T-helper 17 cell (primary cell): ENCODE measurements at places on chromosomes 6 and 20.
A peak's percentile ranks its signal among the peaks of the same experiment; 100 is the strongest.

- DNase-seq: peak; percentile 54
Measured at GRCh38 chr6:112163295-112164257, 76.2 kb downstream of the FAM229B start.

GRCh38 chr6:42391441-42391840 is 60.3 kb downstream of the TRERF1 start:
- no peak for DNase-seq

GRCh38 chr6:36130667-36131510 is 576 bp downstream of the MAPK13 start:
- no peak for DNase-seq

GRCh38 chr6:96521306-96521643 is 331 bp upstream of the UFL1 start:
- DNase-seq: no peak

- no peak for DNase-seq
Measured at GRCh38 chr6:170149681-170150589, 140.9 kb downstream of the DLL1 start.

DNA sequence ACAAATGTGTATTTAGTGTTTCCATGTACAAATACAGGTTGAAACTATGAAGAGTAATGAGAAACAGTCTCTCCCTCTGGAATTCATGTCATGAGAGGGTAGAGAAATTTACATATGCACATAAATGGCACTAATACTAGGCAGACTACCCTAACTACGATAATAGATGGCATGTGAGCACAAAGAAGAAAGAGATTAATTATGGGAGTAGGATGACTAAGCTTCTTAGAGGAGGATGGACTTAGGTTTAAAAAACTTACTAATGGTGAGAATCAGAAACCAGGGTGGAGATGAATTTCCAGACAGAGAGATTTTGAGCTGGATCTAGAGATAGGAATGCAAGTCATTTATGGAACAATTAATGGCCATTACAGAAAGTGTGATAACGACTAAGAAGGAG is 225.3 kb upstream of the HTR1E start:
- DNase-seq: no peak

DNA sequence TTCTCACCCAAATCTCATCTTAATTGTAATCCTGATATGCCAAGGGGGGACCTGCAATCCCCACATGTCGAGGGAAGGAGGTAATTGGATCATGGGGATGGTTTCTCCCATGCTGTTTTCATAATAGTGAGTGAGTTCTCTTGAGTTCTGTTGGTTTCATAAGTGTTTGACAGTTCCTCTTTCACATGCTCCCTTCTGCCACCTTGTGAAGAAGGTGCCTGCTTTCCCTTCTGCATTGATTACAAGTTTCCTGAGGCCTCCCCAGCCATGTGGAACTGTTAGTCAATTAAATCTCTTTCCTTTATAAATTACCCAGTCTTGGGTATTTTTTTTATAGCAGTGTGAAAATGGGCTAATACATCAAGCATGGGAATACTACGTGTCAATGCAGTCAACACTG is 925.0 kb upstream of the MAN1A1 start:
- DNase-seq: no peak

GRCh38 chr6:3899061-3899460 is 49.9 kb downstream of the FAM50B start:
- DNase-seq: no peak

DNA sequence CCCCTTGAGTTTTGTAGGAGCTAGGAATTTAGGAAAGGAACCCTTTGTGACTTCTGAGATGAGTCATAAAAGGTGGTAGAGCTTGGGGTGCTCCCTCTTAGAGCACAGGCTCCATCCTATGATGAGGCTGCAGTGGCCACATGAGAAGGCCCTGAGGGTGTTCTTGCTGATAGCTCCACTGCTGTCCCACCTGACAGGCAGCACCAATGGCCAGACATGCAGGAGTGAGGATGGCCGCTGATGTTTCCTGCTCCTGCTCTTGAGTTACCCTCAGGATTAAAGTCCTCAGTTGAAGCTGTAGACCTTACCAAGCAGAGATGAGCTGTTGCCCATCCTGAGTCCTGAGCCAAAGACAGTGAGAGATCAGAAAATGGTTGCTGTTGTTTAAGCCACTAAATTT is 512.1 kb downstream of the CDH26 start:
- DNase-seq: no peak

GRCh38 chr6:119658917-119659316 is 309.4 kb upstream of the MAN1A1 start:
- no peak for DNase-seq

DNA sequence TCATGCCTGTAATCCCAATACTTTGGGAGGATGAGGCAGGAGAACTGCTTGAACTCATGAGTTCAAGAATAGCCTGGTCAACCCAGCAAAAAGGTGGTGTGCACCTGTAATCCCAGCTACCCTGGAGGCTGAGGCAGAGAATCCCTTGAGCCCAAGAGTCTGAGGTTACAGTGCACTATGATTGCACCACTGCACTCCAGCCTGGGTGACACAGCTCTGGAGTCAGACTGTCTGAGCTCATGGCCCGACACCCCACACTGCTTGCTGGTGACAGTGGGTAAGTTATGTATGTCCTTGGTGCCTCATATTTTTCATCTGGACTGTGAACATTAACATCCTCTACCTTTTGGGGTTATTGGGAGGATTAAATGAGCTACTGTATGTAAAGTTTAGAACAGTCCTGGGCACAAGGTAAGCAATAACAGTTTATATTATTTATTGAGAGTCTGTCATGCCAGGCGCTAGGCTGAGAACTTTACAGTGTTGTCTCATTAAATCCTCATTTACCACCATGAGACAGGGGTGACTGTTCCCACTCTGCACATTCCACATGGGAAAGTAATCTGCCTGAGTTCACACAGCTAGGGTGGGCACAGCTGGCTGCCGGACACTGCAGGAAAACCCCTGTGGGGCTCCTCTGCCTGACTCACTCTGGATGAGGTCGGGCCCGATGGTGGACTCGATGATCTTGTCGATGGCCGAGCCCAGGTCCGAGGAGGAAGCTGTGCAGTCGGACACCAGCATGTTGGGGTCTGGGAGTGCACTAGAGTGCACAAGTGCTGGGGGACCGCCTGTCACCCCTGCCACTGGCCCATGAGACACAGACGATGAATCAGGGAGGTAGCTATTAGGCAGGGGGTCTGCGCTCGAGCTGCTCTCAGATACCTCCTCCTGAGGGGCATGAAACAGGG is 2.9 kb downstream of the ZNF335 start:
- DNase-seq: no peak

DNA sequence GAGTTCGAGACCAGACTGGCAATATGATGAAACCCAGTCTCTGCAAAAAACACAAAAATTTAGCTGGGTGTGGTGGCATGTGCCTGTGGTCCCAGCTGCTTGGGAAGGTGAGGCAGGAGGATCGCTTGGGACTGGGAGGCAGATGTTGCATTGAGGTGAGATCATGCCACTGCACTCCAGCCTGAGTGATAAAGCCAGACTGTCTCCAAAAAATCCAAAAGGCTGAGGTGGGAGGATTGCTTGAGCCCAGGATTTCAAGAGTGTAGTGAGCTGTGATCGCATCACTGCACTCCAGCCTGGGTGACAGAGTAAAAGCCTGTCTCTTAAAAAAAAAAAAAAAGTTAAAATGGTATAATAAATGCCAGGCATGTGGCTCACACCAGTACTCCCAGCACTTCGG is 1.3 kb upstream of the PTCRA start:
- no peak for DNase-seq

- DNase-seq: no peak
Measured at GRCh38 chr6:90496258-90497016, 90.4 kb downstream of the MAP3K7 start.

- DNase-seq: no peak
Measured at GRCh38 chr20:54167909-54168872, 5.6 kb downstream of the CYP24A1 start.

DNA sequence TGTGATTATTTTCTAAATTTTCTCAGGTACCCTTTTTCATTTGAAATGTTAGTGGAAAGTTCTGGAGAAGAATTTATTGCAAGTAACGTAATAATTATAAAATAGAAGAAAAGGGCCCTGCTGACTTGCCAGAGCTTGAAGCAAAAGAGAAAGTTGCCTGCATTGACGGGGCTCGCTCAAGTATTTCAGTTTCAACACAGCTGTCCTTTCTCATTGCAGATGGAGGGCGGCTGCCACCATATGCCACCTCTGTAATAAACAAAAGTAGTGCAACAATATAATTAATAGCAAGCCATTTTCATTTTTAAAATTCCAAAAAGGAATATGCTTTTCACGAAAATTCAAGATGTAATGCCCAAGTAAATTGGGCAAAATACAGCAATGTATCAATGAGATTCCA is 246.2 kb downstream of the PACRG start:
- DNase-seq: no peak

GRCh38 chr20:22746957-22747356 is 162.6 kb upstream of the FOXA2 start:
- DNase-seq: no peak

GRCh38 chr6:42280966-42281533 is 63.4 kb upstream of the MRPS10 start:
- DNase-seq: no peak

DNA sequence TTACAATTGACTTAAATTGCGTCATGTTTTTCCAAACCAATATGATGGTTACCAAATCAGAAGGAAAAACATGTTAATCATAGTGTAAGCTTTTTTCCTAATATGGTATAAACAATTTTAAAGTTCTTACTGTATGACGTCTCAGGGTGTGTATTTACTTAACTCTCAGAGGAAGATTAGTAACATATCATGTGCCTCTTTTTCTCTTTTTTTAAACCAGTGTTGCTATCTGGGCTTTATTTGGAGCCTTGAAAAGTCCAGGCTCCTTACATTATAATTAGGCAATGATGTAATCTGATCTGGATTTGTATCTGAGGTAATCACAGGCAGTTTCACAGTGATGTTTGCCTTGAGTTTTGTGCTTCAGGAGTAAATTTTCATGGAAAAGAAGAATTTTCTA is 20.4 kb upstream of the RAB23 start:
- no peak for DNase-seq

DNA sequence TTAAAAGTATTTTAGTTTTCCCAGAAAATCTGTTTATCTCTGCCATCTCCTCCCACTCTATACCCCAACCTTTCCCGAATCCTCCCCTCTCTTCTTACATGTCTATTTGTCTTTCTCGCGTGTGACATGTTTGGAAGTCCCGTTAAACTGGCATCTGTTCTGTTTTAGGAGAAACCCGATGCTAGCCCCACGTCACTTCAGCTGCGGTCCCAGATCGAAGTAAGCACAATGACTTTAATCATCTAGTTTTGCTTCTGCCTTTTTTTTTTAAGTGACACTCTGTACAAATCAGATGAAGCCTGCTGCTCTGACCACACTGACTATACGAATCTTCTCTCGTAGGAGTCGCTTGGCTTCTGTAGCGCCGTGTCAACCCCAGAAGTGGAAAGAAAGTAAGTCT is 97.4 kb downstream of the SASH1 start:
- no peak for DNase-seq

- no peak for DNase-seq
Measured at GRCh38 chr6:16199804-16200203, 38.6 kb upstream of the GMPR start.

DNA sequence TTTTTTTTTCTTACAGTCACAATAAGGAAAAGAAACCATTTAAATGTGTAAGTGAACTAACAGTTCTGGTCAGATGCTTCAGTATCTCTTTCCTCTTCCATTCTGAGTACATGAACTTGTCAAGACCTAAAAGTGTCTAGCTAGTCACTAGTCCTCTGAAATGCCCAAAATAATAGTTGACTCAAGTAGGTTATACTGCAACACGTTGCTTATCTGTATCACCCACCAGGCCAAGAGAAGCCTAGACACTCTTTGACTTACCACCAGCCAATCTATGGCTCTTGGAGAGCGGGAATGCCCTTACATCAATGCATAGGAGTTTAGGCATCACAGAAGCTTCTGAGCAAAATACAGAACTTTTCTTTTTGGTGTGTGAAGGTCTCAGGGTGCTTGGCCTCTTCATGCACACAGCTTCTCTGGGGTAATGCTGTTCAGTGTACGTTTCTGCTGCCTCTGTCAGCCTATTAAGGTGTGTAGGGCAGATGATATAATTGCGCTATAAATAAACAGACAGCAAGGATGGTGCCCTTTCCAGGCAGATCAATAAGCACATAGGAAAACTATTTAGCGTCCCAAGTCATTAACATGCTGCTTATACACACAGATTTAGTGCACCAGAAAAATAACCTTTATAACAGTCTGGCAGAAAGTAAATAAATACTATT is 7.8 kb upstream of the GFOD1 start:
- no peak for DNase-seq

GRCh38 chr20:50520222-50520880 is 10.2 kb downstream of the PTPN1 start:
- DNase-seq: no peak

DNA sequence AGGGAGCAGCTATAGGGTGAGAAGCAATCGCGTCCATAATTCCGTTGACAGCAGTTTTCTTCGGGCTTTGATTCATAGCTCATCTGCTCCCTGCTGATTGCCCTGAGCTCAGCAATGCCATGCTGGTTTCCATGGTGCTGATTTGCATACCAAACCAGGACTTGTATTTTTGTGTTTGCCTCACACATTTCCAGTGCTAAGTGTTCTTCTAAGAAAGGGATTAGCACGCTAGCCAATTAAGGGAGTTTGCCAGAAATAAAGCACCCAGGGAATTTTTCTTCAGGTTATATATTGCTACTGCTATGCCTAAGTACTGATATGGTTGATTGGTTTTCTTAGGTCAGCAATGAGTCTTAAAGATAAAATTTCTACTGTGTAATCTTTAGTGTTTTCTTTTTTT is 177.6 kb downstream of the PLCB1 start:
- DNase-seq: no peak

GRCh38 chr6:5138995-5139827 is 54.1 kb downstream of the PPP1R3G start:
- no peak for DNase-seq
